ENCODE measurements at places on chromosomes 7 and 10.

DNA sequence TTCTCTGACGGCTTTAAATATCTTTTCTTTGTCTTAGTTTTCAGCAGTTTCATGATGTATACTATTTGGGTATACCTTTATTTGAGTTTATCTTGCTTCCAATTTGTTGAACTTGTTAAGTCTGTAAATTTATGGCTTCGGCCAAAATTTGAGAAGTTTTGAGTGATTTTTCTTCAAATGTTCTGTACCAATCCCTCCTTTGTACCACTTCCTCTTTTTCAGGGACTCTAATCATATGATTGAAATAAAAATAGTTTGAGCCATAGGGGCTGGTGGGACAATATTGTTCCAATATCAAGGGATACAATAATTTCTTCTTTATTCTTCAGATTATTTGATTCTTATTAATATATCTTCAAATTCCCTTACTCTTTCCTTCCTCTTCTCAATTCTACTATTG lies 43.1 kb upstream of the CTTNBP2 start:
- DNase-seq = no peak

GRCh38 chr7:72266771-72267170 lies 145.4 kb downstream of the CALN1 start:
- DNase-seq = no peak

DNA sequence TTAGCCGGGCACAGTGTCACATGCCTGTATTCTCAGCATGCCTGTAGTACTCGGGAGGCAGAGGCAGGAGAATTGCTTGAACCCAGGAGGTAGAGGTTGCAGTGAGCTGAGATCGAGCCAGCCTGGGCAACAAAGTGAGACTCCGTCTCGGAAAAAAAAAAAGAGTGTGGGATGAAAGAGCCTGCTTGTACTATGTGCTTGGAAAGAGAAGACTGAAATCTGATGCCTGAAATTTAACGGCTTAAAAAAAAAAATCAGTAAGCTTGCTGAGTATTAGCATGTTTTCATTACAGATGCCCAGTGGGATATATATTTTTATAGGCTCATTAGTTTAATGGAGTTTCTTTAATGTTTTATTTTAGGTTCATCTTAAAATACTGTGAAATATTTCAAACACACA lies 4.2 kb downstream of the NT5C2 start:
- no peak for DNase-seq

GRCh38 chr7:22147868-22148267 lies 202.2 kb upstream of the CDCA7L start:
- DNase-seq = no peak

DNA sequence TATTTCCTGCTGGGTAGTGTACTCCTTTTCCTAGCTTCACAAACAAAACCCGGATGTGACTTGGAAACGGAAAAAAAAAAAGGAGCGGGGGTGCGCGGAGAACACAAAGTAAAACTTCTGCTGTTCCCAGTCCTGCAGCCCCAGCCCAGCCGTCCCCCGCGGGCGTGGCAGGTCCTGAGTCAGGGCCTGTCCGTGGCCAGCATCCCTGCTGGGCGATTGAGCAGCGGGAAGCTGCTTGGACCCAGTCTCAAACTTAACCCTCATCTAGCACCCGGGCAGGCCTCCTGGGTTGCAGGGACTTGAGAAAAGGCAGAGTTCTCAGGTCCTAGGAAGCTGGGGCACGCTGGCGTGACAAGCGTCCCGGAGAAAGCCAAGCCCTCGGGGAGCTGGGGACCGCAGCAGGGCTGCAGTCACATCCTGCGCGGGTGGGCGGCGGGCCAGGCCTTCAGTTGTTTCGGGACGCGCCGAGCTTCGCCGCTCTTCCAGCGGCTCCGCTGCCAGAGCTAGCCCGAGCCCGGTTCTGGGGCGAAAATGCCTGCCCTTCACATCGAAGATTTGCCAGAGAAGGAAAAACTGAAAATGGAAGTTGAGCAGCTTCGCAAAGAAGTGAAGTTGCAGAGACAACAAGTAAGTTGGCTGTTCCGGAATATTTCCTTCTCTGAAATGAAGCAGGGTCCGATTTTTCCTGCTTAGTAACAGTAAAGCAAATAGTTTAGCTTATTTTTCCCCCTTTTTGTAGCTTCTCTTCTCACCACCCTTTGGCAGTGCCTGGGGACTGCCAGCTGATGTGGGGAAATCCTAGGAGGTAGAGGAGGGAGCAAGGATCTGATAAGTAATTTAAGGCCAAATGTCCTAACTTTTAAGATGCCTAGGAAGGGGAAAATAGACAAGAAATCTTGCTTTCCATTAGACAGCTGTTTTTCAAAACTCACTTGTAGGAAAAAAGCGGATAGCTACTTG lies at the start of gene GNG11:
GNG11 (plus strand) TSS at position 129 of the 960 bp plus-strand sequence; CDS start at position 532, 403 bp downstream.
- DNase-seq = peak; percentile 16

GRCh38 chr10:59587083-59587755 lies 122.4 kb downstream of the SLC16A9 start:
- no peak for DNase-seq

DNA sequence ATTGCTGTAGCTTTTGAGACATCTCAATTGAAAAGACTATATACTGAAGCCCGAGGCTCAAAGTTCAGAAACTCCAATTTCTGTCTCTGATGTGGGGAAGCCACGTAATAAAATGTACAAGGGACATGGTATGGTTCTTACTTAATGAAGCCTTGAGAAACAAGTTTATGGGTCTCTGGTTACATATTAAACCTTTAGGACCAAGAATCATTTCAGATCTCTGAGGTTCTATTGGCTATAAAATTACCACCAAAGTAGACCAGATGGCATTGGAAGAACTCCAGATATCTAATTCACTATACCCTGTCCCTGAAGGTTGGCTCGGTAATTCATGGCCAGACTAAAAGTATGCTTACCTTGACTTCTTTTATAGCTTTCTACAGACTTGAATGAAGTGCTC lies 23.7 kb downstream of the STAMBPL1 start:
- no peak for DNase-seq

DNA sequence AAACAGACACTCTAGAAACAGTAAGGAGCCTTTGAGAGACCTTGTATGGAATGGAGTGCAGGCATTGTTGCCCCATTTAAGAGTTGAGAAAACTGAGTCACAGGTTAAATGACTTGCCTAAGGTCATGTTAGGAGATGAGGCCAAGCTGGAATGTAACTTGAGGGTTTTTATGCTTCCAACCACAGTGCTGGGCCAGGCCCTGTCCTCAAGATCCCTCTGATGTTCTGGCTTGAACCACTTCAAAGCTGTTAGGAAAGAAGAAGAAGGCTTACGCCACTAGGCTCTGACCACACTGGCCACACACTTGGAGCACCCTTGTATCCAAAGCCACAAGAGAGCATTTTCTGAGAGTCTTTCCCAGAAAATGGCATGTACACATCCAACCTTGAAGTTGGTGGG lies 42.7 kb downstream of the PLAU start:
- DNase-seq = no peak

DNA sequence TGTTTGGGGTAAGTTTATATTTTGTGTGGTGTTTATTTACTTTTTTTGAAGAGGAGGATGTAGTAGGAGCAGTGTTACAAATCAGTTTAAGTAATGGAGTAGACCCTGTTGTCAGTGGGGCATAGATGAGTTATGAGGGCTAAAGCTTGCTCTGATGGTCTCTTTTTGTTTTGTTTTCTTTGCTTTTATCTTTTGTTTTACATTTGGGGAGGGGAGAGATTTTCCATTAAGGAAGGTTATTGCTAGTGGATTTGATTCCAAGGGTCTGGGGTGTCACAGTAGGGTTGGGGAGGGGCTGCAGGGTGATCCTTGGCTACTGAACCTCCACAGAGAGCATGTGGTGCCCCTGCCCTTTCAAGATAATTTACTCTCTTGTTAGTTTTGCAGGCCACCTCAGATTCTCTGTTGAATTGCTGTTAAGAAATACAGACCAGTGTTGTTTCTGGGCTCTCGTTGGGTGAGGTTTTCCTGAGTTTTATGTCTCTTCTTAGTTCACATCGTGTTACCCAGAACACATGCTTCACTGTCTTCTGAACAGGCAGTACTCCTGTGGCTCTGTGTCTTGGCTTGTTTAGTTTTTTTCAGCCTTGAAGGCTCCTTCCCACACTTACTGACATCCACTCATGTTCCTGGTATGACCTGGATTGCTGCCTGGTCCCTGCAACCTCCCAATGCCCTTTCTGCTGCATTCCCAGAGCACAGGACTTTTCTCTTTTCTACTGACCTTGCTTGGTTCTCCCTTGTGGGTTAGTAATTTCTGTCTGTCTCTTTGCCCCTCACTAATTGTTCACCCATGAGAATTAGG lies 4.2 kb downstream of the KIFBP start:
- no peak for DNase-seq

- DNase-seq = no peak
These were observed 59.0 kb downstream of the BUB3 start for GRCh38 chr10:123213192-123213591.

GRCh38 chr7:46076527-46076926 lies 155.5 kb upstream of the IGFBP3 start:
- no peak for DNase-seq

DNA sequence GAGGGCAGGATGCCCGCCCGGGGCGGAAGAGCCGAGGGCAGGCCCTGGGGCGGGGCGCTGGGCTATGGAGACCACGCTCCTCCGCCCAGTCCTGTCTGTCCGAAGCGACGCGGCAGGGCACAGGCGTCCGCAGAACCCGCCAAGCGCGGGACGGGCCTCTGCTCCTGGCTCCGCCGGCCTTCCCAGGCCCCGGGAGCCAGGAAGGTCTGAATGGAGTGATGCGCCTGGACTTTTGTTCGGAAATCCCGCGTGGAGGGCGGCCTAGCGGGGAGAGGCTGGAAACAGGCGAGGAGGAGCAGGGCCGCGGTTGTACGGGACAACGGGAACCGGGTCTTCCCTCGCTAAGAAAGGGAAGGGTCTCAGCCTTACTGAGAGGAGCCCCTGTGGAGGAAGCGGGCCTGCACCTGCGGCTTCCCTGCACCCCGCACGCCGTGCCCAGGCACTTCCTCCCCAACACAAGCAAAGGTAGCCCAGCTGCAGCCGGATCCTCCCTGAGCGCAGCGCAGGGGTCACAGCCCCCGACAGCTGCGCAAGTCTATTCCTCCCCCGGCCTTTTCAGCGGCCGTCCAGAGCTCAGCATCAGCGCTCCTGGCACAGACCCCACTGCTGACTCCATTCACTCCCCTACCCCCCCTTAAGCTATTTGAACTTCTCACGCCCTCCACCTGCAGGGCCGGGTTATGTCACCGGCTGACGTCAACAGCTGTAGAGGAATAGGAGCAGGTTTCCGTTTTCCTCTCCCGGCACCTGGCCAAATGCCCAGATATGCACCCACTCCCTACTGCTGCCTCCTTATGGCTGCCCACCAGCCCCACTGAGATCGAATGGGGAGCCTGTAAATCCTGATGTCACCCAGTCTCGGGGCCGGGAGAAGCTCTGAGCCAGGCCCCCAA lies 143.2 kb upstream of the RET start:
- peak; percentile 71 for DNase-seq

DNA sequence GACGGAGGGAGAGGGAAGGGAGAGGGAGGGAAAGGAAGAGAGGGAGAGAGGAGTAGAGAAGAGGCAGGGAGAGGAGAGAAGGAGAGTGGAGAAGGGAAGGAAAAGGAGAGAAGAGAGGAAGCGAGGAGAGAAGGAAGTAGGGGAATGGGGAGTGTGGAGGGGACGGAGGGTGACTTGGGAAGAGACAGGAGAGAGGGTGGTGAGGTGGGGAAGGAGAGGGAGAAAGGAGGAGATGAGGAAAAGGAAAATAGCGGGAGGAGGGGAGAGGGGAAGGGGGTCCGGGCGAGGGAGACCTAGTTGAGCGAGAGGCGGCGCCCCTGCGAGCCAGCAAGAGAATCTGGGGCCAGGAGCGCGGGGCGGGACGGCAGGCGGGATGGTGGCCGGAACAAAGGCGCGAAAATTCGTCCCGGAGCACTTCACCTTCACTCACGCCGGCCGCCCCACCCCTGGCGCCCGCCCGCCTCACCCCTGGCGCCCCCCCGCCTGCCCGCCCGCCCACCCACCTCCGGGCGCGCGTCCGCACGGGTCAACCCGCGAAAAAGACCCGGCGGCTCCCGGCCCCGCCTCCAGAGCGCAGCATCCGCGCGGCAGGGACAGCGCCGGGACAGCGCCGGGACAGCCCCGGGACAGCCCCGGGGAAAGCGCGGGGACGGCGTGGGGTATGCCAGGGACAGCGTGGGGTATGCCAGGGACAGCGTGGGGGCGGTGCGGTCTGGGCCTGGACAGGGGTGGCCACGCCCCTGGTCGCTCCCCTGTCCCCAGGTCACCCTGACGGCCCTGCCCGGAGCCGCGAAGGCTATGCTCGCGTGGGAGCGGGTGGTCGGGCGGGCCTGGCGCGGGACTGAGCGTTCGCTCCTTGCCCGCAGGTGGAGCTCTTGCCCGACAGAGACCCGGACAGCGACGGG lies 4.2 kb downstream of the VSTM2A start:
- DNase-seq = no peak

- no peak for DNase-seq
These were observed 364.2 kb downstream of the SUGCT start for GRCh38 chr7:40498924-40499510.

DNA sequence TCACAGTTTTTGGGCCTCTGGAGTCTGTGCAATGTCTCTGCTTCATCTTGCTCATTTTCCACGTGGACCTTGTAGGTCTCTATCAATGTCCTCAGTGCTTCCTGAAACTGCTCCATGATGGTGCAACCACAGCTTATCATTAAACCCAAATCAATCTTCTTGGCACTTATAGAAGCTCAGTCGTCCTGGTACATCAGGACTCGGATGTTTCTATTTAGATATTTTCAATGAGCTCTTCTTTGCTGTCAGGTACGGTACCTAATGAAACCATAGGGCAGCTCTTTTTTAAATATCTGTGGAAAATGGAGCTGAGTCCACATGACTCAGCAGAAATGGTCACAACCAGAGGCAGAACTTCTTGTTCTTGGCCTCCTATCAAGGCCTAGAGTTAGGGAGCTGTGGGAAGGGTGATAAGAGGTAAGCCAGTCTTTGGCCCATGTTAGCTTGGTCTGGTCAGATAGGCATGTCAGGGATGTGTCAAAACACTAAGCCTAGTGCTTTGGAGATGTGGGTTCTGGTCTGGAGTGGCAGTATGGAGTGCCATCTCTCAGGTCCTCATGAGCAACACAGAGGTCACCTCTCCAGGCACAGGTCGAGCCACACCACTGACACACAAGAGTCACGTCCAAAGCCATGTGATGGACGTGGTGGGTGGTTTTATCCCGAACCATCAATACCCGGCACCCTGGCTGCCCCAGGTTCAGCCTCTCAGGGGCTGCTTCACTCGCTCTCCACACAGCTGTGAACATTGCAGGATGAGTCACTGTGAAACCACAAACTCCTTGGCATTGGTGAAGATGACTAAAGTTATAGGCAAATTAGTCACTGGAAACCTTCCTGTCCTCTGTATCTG lies 87.0 kb downstream of the TBXAS1 start:
- DNase-seq = peak; percentile 69

DNA sequence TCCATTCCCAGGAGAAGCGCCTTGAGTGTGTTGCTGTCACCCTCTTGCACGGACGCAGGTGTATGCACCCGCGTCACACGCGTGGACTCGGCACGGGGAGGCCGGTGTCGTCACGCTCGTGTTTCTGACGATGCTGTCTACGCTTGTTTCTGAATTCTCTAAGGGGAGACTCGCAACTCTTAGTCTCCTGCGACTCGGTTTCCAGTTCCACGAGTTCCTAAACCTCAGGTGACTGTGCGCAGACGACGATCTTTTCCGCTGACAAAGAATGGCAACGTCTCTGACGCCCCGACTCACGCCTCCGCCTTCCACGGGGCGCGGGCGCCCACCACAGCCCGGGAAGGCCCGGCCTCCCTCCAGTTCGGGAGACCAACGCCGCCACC lies 579 bp downstream of the IDI1 start:
- peak; percentile 86 for DNase-seq
